ENCODE measurements at places on chromosomes 16 and 17. TPM values are rescaled to one million over a fixed set of nuclear protein-coding genes. Genes with fewer than 3 reads are reported as not detected.

The NECAB2 gene
- total RNA-seq = 0.75 TPM

The RGS11 gene
- 35.2 TPM for total RNA-seq

The ORC6 gene
- 1.6 TPM for total RNA-seq

The WNT9B gene
- total RNA-seq = 0.57 TPM

The OTOP3 gene
- not detected for total RNA-seq

The ABCA8 gene
- 292 TPM for total RNA-seq

The OR4D1 gene
- not detected for total RNA-seq

The HSD17B1 gene
- total RNA-seq = 1.3 TPM

The PDILT gene
- total RNA-seq = not detected

The OR2C1 gene
- not detected for total RNA-seq

The SOST gene
- 34.3 TPM for total RNA-seq

The CACNG3 gene
- total RNA-seq = not detected

The EVPL gene
- total RNA-seq = 0.16 TPM

The PABPN1L gene
- total RNA-seq = not detected

The MGAT5B gene
- 0.55 TPM for total RNA-seq

Data from aorta (tissue), 5 donors.